ENCODE measurements at places on chromosomes 11 and 22.

- DNase-seq: no peak
Measured at GRCh38 chr22:48710410-48710809, 1117.3 kb downstream of the BRD1 start.

DNA sequence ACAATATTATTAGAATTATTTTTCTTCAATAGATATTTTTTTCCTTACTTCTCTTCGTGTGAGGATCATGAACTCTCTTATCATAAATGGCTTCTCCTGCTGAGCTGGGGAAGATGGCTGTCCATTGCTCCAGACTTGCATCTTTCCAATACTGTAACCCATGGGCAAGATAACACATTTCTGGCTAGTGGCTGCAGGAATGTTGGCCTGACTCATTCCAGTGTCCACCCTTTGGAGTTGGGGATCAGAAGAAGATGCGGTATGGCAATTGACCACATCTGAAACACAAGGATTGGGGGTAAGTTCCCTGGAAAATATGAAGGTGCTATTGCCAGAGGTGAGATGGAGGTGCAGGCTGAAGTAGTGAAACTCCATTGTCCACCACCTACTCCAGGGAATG lies 92.8 kb downstream of the FAR1 start:
- no peak for DNase-seq

DNA sequence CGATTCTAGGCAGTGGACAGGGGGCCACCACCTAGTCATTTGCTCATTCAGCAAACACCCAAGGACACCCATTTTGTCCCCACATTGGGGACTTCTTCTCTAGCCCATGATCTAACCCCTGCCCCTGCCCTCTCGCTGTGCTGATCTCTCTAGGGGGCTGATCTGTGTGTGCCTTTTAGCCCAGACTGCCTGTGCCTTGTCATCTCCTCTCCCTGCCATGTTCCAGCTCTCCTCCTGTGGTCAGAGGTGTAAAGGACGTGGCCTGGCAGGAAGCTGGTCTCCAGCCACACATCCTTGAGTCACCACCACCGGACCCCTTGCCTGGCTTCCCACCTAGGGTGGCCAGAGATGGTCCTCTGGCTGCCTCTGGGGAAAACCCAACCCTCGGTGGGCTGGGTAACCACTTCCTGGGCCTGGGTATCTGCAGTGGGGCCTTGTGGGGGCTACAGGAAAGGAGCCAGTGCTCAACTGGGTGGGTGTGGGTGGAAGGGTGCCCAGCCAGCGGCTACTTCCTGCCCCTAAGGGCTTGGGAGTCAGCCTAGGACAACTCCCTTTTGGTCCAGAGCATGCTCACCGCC lies 1.3 kb downstream of the CTSW start:
- no peak for DNase-seq

- no peak for DNase-seq
Measured at GRCh38 chr11:2700415-2701211, 819 bp upstream of the KCNQ1OT1 start.

GRCh38 chr11:18748766-18749365 lies 22.9 kb upstream of the IGSF22 start:
- no peak for DNase-seq

GRCh38 chr11:34890089-34890488 lies 26.1 kb downstream of the APIP start:
- no peak for DNase-seq

- DNase-seq: no peak
Measured at GRCh38 chr11:61367406-61367805, 5.2 kb downstream of the TMEM138 start.

- no peak for DNase-seq
Measured at GRCh38 chr11:125088576-125089455, 22.6 kb downstream of the TMEM218 start.

DNA sequence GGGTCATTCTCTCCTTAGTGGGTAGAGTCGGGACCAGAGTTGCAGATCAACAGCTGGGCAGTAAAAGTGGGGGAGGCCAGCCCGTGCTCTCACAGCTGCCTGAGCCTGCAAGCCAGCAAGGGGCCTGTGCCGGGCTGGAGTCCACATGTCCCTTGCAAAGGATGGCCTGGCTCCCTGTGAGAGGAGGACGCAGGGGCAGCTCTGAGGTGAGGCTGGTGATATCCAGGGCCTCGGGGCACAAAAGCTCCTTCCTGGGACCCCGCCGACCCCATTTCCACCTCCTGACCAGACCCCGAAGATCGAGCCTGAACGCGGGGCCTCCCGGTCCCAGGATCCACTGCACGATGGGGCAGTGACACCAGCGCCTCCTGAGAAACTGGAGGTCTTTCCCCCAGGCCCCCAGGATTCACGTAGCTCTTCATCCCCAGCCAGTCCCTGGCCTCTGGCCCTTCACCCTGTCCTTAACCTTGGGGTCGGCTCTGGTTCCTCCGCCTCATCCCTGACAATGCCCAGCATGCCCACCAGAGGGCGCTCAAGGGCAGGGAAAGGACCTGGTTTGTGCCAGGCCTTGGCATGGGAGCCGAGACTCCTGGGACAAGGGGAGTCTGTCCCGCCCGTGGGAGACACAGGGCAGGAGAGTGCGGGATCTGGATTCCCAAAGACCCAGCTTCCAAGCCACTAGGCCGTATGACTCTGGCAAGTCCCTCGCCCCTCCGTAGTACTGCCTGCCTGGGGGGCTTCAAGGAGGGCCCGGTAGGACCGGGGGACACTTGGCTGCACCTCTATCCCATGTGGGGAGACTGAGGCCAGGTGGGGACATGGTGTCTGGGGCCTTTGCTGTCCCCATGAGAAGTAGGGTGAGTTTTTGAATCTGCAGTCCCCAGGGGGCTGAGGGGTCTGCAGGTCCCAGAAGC lies 17.8 kb upstream of the WNT7B start:
- peak; percentile 64 for DNase-seq

GRCh38 chr11:120272303-120272702 lies 32.4 kb downstream of the POU2F3 start:
- no peak for DNase-seq

DNA sequence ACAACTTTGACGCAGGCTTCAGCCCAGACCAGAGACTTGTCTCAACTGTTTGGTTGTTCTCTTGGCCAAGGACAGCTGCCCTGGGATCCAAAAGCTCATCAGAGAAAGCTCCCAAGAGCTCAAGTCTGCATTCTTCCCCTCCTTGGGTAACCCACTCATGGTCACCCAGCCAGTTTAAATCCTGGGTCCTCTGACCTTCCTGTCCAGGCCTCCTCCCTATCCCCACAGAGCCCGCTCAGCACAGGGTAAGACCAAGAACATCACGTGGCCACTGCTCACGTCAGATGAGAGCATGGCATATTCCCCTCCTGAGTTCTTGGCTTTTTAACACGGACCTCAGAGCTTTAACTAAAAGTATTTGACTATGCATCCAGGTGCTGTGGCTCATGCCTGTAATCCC lies 25.8 kb downstream of the TSKU start:
- no peak for DNase-seq

GRCh38 chr11:70486026-70486415 lies 87.7 kb downstream of the CTTN start:
- DNase-seq: no peak

DNA sequence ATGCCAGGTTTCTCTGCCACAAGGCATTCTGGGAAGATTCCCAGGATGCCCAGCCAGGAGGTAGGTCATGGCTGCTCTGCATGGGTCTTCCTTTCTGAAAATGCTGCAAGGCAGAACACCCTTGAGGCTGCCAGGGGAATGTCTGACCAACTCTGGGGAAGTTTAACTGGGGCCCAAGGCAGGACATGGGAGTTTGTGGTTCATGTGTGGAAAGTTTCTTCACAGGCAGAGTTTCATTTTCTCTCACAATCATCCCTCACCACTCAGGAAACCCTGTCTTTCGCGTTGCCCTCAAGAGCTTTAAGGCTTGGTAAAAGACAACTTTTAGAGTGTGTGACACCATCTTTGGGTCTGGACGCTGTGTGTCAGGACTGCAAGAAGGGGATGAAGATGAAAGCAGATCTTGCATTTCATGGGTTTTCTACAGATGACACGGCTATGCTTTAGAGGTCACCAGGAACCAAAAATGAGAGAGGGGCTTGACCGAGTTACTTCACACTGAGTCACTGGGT lies 133.5 kb downstream of the CD44 start:
- no peak for DNase-seq

DNA sequence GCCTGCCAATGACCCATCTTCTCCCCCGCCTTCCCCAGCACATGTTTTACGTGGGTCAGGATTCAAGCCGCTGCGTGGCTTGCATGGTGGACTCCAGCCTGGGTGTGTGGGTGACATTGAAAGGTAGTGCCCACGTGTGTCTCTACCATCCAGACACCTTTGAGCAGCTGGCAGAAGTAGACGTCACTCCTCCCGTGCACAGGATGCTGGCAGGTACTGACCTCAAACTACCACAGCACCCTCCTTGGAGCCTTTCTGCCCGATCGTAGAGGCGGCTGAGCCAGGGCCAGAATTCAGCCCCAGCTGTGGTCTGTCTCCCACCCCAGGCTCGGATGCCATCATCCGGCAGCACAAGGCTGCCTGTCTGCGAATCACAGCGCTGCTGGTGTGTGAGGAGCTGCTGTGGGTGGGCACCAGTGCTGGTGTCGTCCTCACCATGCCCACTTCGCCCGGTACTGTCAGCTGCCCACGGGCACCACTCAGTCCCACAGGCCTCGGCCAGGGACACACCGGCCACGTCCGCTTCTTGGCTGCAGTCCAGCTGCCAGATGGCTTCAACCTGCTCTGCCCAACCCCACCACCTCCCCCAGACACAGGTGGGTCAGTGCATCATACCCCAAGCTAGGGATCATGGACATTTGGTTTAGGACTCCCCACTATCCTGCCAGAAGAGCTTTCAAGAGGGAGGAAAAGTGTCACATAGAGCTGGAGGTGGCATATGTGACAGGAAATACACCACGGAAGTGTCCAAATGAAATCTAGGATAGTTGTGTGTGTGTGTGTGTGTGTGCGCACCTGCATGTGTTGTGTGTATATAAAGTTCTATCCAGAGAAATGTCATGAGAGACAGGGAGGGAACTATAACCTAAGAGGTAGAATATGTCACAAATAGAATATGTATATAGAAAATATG lies 10.6 kb upstream of the RELT start:
- DNase-seq: no peak

GRCh38 chr11:46455834-46456233 lies 64.3 kb upstream of the CHRM4 start:
- DNase-seq: no peak

DNA sequence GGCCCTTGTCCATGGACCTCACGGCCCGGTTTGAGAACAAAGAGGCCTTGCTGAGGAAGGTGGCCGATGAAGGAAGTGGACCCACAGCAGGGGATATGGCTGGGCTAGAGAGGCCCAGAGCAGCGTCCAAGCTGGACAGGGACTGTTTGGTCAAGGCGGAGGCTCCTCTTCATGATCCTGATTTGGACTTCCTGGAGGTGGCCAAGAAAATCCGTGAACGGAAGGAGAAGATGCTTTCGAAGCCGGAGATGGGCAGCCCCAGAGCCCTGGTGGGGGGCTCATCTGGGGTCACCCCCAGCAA lies 76.3 kb downstream of the KIAA1671 start:
- no peak for DNase-seq

- no peak for DNase-seq
Measured at GRCh38 chr11:117748771-117749540, 48.1 kb downstream of the DSCAML1 start.

DNA sequence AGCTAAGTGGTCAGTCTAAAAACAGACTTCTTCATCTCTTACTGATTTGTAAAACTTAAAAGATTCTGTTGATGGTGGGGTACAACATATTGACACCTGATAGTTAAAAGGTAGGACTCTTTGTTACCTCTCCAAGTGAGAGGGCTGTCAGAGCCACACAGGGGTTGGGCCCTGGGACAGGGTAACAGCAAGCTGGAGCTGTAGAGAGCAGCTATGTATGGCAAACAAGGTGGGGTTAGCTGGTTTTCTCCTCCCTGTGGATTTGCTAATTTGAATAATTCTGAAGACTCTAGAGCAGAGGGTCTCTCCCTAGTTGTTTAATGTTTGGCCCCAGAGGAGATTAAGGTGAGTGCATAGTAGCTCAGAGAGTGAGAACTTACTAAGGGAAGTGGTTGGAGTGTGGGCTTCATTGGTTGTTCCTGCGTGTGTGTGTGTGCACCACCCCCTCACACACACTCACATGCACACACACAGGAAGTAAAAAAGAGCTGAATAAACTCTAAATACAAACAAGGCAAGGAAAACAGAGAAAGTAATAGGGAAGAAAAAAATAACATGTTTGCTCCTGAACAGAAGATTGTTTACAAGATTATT lies 9.2 kb upstream of the GAS2 start:
- DNase-seq: no peak

DNA sequence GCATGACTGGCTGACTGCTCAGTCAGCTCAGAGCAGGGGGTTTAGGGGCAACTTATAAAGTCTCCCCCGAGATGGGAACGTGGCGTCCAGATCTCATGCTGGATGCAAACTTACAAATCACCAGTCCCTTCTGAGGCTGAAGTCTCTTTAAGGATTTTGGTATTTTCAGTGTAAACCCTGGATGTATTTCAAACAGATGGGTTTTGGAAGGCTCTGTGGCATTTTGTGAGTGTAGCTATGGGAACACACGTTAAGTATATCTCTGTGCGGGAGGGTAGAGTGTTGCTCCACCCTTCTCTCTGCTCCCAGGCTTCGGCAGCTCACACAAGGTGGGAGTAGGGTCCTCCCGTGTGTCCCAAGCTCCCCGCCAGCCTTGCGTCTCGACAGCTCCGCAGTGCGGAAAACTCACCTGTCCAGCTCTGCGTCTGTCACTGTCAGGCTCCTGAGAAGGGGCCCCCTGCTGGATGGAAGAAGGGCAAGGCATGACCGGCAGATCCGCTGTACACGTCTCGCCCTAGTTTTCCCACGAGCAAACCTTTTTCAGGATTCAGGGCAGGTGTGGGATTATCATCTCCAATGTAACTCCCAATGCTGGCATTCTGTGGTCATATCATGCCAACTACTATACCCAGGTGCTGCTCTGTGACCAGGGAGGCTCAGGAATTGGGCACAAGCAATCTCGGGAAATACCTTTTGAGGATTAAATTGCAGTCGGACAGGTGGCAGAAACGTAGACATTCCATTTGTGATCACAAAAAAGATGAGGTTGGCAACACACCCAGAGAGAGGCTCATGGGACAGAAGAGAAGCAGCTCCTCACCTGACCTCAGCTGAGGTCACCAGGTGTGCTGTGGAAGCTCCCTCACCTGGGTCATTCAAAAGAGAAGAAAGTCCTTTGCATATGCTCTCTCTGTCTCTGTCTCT lies 313.9 kb upstream of the B3GAT1 start:
- DNase-seq: no peak

GRCh38 chr11:126805870-126806269 lies 194.7 kb downstream of the KIRREL3 start:
- DNase-seq: no peak

DNA sequence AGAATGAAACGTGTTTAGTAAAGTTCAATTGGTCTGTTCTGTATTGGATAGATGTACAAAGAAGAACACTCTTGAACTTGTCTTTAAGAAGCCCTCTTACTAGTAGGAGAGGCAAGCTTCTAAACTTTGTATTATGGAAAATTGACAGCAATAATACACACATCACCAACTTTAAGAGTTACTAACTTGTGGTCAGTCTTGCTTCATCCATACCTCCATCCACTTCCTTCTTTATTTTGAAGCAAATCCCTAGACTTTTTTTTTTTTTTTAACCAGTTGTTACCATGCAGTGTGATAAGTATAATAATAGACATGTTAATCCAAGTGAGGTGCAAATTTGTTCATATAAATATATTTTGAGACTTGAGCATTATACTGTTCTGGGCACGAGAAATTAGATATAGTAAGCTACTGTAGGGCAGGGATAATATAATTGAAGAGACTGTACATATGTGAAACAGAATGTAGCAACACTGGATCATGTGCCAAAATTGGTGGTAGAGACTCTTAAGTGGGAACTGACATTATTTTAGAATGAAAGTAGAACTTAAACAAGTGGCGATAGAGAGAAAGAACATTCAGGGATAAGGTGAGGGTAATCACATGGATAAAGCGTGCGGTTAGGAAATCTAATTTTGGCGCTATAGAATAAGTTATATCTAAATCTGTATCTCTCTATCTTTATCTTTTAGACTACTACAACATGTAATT lies 6.5 kb downstream of the FAR1 start:
- DNase-seq: no peak

All from nucleus accumbens (tissue), 56 donors.